ENCODE measurements at places on chromosomes 16 and 17.

- no peak for DNase-seq
These were observed 154.5 kb downstream of the CBLN1 start for GRCh38 chr16:49127103-49127502.

- DNase-seq = no peak
These were observed 8.8 kb downstream of the RSAD1 start for GRCh38 chr17:50487213-50488096.

DNA sequence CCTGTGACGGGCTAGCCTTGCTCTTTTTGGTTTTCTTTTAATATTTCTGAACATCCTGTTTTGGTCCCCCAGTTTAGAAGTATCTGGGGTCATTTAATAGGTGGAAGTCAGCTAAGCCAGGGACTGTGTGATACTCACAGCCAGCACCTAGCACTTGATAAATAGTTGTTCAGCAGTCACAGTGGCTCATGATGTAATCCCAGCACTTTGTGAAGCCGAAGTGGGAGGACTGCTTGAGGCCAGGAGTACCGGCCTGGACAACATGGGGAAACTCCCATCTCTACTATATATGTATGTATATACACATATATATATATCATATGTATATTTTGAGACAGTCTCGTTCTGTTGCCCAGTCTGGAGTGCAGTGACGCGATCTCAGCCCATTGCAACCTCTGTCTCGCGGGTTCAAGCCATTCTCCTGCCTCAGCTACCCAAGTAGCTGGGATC, 1.8 kb upstream of the ZNRF1 start:
- no peak for DNase-seq

DNA sequence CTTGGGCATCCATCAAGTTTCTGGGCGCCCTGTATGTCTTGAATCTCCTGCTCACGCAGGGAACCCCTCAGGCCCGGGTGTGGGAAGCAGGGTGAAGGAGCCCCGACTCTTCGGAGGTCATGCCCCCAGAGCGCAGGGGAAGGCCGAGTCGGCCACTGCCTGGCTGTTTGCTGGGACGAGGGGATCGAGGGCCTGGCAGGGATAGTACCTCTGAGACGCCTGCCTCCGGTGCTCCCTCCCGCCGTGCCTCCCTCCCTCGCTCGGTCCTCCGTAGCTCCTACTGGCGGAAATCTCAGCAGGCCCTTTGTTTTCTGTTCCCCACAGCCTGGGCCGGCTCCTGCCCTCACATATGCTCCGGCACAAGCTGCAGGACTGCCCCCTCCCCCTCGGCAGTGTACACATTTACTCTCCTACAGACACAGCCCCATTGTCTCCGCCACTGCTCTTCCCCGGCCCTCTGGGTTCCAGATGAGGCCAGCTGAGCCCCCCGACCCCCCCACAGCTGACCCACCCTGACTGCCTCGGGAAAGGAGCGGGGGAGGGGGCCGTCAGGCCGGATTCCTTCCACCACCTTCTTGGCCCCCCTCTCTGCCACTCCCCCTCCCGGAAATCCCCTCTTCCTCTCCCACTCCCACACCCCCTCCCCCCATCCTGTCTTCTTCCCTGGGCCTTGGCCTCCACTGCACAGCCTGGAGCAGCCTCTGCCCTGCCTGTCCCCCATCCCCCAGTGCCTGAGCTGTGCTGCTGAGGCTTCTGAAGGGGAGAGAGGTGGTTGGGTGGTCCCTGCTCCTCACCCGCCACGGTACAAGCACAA, 1.4 kb downstream of the TRAF4 start:
- no peak for DNase-seq

DNA sequence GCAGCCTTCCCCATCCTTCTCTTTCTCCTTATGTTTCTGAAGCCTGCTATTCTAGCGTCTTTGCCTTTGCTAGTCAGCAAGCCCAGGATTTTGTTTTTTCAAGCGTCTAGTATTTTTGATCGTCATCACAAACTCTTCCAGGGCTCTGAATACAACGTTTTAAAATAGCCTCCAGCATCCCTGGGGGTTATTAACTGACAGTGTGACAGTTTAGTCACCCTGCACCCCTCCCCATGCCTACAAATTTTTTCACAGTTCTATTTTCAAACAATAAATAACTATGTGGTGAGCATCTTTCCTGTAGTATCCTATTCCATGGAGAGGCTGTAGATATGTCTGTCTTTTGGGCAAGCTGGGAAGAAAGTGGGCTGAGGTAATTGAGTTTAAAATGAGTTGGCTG, 280.9 kb downstream of the MAP2K4 start:
- no peak for DNase-seq

- DNase-seq = no peak
These were observed 6.3 kb upstream of the PRKAR1A start for GRCh38 chr17:68505951-68506350.

GRCh38 chr17:79630821-79631639, 20.2 kb upstream of the RBFOX3 start:
- DNase-seq = no peak

DNA sequence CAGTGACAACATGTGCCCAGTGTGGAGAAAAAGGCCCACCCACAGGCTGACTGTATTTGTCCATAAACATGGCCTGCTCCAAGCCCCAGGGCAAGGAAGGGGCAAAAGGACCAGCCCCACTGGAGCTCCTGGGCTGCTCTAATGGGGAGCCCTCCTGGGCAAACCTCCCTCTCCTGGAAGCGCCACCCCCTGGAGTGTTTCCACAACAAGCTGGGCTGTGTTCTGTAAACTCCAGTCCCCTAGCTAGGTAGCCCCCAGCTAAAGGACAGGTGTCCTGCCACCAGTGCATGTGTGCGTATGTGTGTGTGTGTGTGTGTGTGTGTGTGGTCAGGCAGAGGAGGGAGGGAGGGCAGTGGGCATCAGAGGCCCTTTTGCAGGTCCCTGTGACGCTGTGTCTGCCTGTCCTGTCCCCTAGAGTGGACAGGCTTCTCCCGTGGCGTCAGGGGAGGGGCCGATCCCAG, 11.3 kb upstream of the STAC2 start:
- no peak for DNase-seq

GRCh38 chr17:80731323-80731722, 186.7 kb downstream of the RPTOR start:
- no peak for DNase-seq

DNA sequence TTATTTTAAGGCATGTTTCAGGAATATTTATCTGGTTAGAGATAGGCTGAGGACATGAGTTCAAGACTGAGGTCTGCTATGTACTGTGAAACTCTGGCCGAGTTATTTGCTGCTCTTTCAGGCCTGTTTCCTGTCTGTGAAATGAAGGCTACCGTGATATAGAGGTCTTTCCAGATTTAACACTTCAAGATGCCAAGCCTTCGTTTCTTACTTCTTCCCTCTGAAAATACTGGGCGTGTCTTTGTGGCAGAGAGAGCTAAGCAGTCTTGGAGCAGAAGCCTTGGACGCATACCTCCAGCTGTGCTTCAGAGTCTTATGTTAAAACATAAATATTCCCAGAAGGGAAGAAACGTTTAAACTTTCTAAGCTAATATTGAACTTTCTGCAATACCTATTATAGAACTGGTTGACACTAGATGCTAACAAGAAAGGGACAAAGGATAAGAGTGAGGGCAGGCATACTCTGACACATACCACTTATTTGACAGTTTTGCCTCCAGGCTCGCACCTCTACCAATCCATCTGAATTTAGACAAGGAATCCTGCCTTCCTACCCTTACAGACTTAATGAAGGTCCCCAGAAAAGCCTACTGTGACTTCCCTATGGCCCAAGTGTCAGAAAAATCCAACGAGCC, 17.5 kb downstream of the WIPI1 start:
- DNase-seq = no peak

GRCh38 chr17:10421900-10422542, at the start of gene MYH8:
TSS of gene MYH8 (minus strand) at chr17:10421950. CDS start at chr17:10420227, 1,723 bp downstream.
- no peak for DNase-seq

DNA sequence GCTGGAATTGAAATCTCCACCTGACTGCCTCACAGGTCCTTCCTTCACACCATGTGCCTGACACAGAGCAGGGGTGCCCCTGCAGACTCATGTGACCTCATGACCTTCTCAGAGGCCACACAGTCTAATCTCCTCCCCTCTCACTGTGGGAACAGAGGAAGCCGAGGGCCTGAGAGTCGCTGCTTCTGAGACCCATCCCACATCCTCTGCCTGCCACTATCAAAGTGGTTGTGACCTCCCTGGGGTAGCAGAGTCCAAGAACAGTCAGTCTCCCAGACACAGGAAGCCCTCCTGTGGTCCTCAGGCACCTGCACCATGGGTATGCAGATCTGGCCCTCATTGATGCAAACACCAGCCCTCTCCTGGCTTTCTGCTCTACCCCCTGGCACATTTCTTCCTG, 78.5 kb downstream of the RAB11FIP4 start:
- DNase-seq = no peak

DNA sequence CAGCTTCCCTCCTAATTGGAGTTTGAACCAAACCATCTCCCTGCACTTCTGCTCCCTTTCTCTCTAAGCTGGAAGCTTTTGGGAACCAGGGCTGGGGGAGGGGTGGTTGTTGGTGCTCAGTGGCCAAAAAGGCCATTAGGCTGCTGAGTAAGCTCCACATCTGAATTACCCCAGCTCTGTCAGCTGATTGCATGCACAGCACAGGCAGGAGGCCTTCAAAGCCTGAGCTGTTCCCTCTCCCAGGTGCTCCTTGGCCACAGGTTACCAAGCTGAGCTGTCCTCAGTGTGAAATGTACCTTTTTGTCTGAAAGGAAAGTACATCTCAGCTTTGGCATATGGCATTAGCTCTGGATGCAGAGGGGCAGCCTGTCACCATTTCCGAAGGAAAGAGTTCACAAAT, 6.2 kb upstream of the TBKBP1 start:
- DNase-seq = no peak

GRCh38 chr17:73369111-73369521, 57.3 kb upstream of the CDC42EP4 start:
- no peak for DNase-seq

- DNase-seq = no peak
These were observed 41.6 kb downstream of the EPN2 start for GRCh38 chr17:19278729-19279128.

Data from GM13977 (cell line).